ENCODE measurements at places on chromosomes 3 and 15.

DNA sequence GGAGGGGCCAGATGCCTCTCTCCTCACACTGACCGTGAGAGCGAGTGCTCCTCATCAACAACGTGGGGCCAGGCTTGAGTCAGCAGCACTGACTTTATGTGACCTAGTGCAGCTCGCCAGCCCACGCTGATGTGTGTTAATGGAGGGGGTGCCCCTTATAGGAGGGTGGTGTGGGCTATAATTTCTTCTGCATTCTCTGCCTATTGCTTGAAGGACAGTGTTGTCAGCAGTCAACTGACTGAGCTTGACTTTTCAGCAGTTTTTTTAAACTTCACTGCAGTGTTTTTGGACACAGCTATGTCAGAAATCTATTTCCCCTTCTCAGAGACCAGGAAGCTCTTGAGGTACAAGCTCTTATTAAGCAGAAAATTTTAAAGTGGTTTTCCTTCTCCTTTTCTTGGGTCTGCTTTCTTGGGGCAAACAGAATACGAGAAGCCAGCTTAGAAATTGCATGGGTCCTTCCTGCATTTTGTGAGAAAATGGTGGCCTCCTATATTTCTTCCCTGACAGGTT, 304.8 kb upstream of the CTDSPL start:
- no peak for DNase-seq

- peak; percentile 31 for DNase-seq
Measured at GRCh38 chr3:98573181-98573728, 20.2 kb downstream of the CPOX start.

GRCh38 chr3:172675441-172676193, 35.2 kb downstream of the NCEH1 start:
- peak; percentile 82 for DNase-seq

GRCh38 chr3:4794798-4795197, 184.4 kb upstream of the BHLHE40 start:
- DNase-seq, result no peak

DNA sequence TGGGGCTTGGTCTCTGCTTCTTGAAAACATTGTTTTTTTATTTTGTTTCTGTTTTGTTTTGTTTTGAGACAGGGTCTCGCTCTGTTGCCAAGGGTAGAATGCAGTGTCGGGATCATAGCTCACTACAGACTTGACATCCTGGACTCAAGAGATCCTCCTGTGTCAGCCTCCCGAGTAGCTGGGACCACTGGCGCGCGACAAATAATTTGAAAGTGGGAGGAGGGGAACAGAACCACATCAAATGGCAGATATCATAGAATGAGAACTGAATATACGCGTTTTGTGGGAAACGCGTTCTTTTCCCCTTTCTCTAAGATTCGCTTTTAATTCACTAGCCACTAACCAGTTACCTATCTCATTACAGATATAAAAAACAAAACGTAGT, 641 bp upstream of the VPS13C start:
- no peak for DNase-seq

GRCh38 chr3:119148493-119149180, 2.7 kb downstream of the TEX55 start:
- no peak for DNase-seq

GRCh38 chr3:40768536-40768935, 243.8 kb downstream of the ZNF621 start:
- DNase-seq, result no peak

Data from NCI-H82 (cell line).